ENCODE measurements at places on chromosomes 6 and 20.

DNA sequence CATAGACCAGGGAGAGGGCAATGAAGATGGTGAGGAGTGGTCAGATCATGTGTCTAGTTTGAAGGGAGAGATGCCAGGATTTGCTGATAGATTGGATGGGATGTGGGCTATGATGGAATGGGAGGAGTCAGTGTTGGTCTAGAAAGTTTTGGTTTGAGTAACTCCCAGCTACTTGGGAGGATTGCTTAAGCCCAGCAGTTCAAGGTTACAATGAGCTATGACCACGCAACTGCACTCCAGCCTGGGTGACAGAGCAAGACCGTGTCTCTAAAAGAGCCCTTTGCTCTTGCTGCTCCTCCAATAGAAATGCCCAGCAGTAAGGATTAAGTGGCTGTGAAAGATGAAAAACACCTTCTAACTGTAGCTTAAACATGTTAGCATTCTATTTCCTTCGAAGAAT is 18.2 kb upstream of the LAMP5 start:
- no peak for DNase-seq

DNA sequence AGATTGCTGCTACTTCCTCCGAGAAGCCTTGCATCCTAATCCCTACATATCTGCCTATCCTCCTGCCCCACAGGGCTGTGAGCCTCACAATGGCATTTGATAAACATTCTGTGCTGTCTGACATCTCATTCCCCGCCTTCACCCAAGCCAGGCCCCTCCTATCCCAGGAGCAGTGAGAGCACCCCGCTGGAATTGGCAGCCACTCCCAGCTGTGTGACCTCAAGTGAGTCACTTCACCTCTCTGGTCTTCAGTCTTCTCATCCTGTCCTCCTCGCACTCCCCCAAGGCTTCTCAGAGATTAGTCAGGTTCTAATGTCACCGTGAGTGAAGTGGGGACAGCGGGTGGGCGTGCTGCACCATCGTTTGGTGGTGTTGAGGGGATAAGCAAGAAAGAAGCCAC is 81.7 kb downstream of the CDH22 start:
- no peak for DNase-seq

DNA sequence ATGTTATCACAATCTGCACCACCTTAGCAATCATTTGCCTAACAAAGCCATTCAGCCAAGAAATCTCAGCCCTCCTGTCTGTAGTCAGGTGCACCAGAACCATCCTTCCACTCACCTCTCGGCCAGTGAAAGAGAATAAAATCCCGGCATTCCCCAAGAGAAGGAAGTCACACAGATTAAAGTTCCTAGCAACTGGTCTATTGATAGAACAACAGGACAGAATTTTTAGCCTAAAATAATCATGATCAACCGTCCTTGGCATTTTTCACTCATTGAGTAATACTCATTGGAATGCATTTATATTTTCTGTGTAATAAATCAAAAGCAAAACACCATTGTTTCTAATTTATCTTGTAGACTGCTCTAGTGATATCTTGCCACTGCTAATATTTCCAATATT is 85.7 kb upstream of the CDH4 start:
- DNase-seq, result no peak

- no peak for DNase-seq
Observed at GRCh38 chr6:39420300-39421265, 98.1 kb upstream of the KCNK16 start.

DNA sequence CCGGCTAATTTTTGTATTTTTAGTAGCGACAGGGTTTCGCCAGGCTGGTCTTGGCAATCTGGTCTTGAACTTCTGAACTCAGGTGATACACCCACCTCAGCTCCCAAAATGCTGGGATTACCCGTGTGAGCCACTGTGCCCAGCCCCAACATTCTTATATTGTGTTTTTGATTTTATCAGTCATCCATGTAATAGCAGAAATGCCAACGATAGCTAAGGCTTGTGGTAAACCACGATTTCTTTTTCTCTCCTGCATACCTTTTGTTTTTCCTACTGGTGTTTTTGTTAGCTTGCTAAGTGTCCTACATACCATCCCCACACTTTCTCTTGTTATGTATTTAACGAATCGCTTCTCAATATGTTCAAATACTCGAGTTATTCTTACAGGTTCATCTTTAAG is 12.1 kb downstream of the PHACTR2 start:
- no peak for DNase-seq

GRCh38 chr6:36979347-36979742 is 6.7 kb downstream of the MTCH1 start:
- no peak for DNase-seq

Measured in activated T-helper 9 cell treated with anti-CD3 and anti-CD28 coated beads, Interleukin-2, amount 50 U/mL, for 16 hours (primary cell).